ENCODE measurements at places on chromosomes 12 and 14.
A peak's percentile ranks its signal among the peaks of the same experiment; 100 is the strongest.

- DNase-seq, result no peak
These were observed 31.5 kb downstream of the MEG3 start for GRCh38 chr14:100857233-100857922.

DNA sequence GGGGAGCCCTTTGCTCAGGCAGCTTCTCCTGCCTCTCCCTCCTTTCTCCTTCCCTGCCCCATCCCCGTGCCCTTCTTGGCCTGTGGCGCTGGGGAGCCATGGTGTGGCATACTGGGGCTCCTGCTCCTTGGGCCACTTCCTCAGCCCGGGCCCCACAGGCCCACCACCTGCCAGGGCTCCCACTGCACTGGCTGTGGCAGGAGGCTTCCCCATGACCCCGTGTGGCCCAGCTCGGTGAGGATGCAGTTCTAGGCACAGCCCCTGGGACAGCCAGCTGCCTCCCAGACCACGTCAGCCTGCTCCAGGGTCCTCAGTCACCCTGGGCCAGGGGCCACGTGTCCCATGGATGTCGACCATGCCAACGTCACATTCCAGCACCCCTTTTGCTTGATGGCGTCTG lies 13.0 kb upstream of the AMN start:
- no peak for DNase-seq

GRCh38 chr12:88921434-88921833 lies 341.2 kb upstream of the KITLG start:
- DNase-seq, result no peak

GRCh38 chr12:25985316-25986175 lies 27.1 kb downstream of the RASSF8 start:
- DNase-seq, result no peak

DNA sequence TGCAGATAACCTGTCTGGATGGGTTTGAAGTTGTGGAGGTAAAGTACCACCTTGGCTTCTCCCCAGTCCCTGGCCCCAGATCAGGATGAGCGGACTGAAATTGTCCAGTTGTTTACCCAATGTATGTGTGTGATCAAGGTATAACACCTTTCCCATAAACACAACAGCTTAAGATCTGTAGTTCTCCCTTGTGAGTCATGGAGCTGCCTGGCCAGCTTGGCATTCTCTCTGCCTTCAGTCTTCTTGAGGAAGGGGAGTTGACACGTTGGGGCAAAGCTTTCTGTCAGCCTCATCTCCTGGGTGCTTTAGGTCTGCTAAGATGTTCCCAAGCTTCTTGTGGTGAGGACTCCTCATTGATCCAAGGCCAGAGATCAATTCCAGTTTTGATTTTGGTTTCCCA lies 6.1 kb downstream of the C1S start:
- no peak for DNase-seq

DNA sequence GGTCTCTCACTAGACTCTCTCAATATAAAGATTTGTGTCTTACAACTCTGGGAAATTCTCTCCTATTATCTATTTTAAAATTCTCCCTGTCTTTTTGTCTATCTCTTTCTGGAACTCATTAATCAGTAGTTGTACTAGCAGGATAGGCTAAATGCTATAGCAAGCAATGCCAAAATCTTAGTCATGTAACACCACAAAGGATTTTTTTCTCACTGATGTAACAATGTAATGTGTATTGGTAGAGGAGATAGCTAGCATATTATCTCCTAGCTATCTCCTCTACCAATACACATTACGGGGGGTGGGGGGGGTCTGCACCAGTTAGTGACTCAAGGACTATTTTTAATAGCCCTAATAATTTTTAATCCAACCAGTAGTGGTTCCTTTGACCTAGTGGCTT lies 225.4 kb downstream of the KLHL28 start:
- no peak for DNase-seq

GRCh38 chr12:117441751-117442150 lies 80.3 kb upstream of the NOS1 start:
- DNase-seq, result no peak

DNA sequence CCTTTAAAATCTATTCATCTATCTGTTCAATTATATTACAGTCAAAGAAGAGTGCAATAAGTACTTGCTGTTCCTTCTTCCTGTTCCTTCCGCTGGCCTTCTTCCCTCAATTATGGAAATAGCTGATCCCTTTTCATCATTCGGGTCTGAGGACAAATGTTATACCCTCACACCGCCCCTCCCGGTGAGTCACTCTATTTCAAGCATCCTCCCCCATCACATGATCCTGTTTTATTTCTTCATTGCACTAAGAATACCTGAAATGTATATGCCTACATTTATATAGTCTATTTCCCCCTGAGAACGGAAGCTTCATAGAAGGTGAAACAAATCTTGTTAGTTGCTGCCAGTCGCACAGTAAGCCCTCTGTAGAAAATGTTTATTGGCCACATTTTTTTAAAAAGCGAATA lies 2.5 kb downstream of the SLC38A1 start:
- peak; percentile 59 for DNase-seq

DNA sequence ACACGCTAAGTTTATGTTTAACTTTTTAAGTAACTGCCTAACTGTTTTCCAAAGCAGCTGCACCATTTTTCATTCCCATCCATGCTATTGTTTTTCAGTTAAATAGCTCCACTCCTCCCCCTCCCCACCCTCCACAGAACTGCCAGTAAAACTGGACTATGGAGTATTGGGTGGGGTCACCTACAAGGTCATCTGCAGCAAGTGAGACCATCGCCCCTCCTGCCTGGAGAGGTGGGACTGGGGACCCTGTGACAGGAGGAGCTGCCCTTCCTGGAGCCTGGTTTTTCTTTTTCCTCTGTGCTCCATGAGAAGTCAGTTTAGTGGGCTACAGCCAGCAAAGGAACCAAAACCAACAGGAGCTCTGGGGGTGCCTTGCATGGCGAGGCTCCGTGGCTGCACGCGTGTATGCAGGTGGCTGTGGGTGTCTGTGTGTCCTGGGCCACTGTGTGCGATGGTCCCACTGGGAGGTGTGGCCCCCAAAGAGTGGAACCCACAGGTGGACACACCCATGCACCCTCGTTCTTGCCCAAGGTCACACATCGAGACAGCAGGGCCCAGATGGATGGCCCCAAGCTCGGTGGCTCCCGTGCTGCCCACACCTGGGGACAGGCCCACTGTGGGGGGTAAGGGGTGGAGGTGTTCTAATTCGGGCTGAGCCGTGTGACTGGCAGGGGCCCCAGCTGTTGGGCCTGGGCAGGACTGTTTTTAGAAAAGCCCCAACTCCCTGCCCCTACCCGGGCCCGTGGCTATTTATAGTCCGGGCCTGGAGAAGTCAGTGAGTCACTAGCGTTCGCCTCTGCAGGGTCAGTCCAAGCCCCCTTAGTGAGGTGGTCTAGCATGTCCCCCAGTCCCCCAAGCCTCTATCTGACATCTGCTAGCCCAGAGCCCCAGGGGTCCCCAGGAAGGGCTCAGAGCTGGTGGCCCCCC lies 2.3 kb upstream of the ADSS1 start:
- no peak for DNase-seq

DNA sequence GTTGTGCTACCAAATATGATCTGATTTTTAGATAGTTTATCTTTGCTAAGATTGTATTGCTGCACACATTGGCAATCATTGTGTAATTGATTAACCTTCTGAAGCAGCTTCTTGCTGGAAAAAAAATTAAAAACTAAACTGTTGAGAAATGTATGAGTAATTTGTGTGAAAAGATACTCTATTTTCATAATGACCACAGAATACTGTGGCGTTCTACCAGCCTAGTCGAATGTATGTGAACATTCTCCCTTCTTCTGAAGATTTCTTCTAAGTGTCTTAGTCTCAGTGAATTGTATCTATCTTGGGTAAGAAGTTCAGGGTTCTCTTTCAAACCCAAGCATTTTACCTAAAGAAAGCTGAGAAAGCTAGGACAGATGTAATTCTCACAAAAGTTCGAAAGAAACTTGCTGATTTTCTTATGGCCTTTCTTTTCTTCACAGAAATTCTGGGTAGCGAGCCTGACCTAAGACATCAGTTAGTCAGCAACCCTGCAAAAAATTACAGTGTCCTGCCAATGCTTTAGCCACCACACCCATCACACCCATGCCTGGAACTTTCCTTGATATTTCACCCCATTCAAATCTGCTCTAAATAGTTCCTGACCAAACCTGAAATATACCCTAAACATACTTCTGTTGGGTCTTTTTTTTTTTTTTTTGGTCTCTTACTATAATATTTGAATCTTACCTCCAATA lies 27.1 kb upstream of the C12orf71 start:
- DNase-seq, result no peak

- DNase-seq, result no peak
These were observed 89.3 kb downstream of the EPS8 start for GRCh38 chr12:15699886-15700285.

- no peak for DNase-seq
These were observed 17.4 kb upstream of the CACNA2D4 start for GRCh38 chr12:1935700-1936378.
